ENCODE measurements at places on chromosomes 11 and 22. TPM values are rescaled to one million over a fixed set of nuclear protein-coding genes. Genes with fewer than 3 reads are reported as not detected.

DNA sequence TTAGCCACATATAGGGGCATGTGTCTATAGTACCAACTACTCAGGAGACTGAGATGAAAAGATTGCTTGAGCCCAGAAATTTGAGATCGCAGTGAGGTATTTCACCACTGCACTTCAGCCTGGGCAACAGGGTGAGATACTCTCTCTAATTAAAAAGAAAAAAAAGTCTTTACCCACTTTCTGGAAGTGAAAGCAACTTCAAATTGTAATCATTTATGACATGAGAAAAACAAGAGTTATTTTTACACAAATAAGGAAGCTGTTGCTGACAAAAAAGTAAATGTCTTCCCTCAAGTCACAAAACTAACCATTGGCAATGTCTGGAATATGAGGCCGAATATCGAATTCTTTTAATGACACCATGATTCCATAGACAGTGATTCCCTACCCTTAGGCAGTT is 71.4 kb downstream of the GLYATL1 start:
- H3K4me3 ChIP-seq, result no peak overlapping the region
- no peak overlapping the region for H3K27ac ChIP-seq
- no peaks in the 10 kb centered on the region for H3K4me1 ChIP-seq
- H3K27me3 ChIP-seq, result no peaks in the 10 kb centered on the region
- no peaks in the 10 kb centered on the region for H3K36me3 ChIP-seq

DNA sequence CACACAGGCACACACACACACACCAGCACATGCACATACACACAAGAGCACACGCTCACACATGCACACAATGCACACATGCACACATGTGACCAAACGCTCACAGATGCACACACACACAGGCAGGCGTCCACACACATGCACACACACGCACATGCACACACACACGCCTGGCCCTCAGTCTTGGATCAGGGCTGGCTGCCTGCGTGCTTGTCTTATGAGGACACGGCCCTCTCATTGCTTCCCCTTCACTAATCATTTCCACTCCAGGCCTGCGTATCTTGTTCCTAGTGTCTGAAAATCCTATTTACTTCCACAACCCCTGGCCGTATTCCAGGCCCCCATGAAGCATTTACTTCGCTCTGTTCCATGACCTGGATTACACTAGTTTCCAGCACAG is 740.5 kb downstream of the BRD1 start:
- H3K4me3 ChIP-seq, result no peak overlapping the region
- peaks cover 25% of the 10 kb centered on the region for H3K27me3 ChIP-seq
- no peak overlapping the region for H3K27ac ChIP-seq

DNA sequence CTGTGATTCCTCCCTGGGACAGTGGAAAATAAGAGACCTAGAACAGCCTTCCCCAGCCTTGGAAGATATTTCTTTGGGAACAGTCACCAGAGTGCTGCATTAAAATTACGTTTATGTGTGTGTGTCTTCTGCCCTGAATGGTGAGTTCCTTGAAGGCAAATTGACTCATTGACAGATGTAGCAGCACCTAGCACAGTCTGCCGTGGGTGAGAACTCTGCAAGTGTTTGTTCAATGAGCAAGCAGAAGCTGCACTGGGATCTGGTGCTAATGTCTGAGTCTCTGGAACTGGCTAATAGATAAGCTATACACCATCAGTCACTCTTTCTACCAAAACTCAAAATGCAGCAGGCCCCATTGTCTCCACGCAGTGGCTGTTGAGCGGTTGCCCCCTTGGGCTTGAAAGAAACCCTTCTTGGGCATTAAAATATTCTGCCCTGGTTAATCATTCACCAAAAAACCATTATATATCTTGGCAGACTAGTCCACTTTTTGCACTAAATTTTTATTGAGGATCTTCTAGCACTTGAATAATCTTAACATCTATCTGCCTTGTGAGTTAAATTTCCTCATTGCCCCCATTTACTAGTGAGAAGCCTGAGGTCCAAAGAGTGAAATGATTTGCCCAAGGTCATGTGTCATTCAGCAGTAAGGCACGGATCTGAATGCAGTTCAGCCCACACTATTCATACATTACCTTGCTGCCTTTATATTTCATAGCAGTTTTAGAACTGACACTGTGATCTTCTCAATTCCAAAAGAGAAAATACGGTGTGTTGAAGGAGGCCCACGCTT is 87.8 kb upstream of the GALNT18 start:
- no peaks in the 10 kb centered on the region for H3K27me3 ChIP-seq
- no peak for DNase-seq
- H3K36me3 ChIP-seq, result no peaks in the 10 kb centered on the region
- peaks cover 3% of the 10 kb centered on the region for H3K4me1 ChIP-seq
- no peak overlapping the region for H3K27ac ChIP-seq

DNA sequence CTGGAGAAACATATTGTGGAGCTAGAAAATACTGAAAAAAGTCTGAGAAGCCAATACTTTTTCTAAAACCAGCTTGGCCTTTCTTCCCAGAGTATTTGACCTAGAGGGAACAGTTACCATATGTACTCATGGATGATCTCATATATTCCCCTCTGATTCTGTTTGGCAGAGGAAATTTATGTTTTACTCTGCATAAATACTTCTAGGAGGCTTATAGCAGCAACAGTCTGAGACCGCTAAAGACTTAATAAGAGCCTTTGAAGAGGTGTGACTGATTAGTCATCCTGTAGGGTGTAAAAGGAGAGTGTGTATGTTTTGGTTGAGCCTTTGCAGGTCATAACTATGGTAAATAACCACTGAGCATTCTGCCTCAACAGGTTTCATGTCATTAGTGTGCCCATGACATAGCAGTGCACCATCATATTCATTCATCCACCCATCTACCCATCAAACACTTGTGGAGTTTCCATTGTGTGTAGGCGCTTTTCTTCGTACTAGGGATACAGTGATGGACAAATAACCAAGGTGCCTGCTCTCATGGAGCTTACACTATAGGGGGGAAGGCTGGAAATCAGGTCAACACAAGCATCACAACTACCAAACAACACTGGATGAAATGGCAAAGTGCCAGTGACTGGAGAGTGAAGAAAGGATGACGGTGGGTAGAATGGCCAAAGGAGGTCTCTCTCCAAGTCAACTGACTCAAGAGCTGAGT is 44.5 kb downstream of the TRAF6 start:
- no peak overlapping the region for H3K4me3 ChIP-seq
- H3K27ac ChIP-seq, result no peak overlapping the region
- no peak for DNase-seq
- no peaks in the 10 kb centered on the region for H3K4me1 ChIP-seq
- peaks cover 7% of the 10 kb centered on the region for H3K36me3 ChIP-seq
- no peaks in the 10 kb centered on the region for H3K27me3 ChIP-seq

- H3K4me3 ChIP-seq, result no peak overlapping the region
- H3K27me3 ChIP-seq, result no peaks in the 10 kb centered on the region
- no peaks in the 10 kb centered on the region for H3K36me3 ChIP-seq
- H3K27ac ChIP-seq, result no peak overlapping the region
Measured at GRCh38 chr11:27616711-27617110, 83.5 kb downstream of the BDNF start.

DNA sequence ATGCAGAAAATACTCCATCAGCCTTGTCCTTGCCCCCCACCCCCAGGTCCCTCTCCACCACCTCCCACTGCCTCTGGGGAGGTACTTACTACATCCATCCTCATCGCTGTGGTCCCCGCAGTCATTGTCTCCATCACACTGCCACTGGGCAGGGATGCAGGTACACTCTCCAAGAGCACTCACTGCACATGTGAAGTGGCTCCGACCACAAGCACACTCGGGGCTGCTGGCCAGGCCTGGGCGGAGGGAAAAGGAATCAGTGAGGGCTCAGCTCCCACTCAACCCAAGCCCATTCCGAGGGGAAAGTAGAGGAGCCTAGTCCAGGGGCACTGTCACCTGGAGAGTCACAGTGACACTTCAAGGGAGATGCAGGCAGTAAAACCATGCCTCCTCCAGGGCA is 15.7 kb downstream of the LRP4 start:
- H3K4me3 ChIP-seq, result no peak overlapping the region
- no peak for DNase-seq
- H3K27ac ChIP-seq, result no peak overlapping the region
- H3K36me3 ChIP-seq, result no peaks in the 10 kb centered on the region
- H3K4me1 ChIP-seq, result no peaks in the 10 kb centered on the region
- H3K27me3 ChIP-seq, result no peaks in the 10 kb centered on the region

- H3K4me3 ChIP-seq, result no peak overlapping the region
- H3K27ac ChIP-seq, result no peak overlapping the region
- DNase-seq, result no peak
- H3K27me3 ChIP-seq, result no peaks in the 10 kb centered on the region
Measured at GRCh38 chr11:102073253-102073652, 26.0 kb downstream of the CFAP300 start.

DNA sequence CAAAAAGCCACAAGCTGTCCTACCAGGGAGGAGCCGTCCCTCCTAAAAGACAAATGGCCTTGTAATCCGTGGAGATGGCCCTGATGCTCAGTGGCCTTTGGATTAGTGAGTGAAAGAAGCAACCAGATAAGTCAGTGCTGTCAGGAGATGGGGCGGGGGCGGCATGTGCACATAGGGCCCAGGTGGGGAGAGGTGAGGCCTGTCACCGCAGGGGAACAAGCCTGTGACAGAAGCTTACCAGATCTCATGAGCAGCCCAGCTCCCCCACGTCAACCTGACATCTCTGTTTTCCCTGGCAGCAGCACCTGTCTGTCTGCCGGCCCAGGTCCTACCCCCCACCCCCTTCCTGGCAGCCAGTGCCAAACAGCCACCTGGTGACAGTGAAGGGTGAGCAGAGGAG is 162.6 kb downstream of the BUD13 start:
- H3K27ac ChIP-seq, result no peak overlapping the region
- no peak for DNase-seq
- H3K4me3 ChIP-seq, result no peak overlapping the region
- no peaks in the 10 kb centered on the region for H3K27me3 ChIP-seq
- H3K4me1 ChIP-seq, result no peaks in the 10 kb centered on the region

DNA sequence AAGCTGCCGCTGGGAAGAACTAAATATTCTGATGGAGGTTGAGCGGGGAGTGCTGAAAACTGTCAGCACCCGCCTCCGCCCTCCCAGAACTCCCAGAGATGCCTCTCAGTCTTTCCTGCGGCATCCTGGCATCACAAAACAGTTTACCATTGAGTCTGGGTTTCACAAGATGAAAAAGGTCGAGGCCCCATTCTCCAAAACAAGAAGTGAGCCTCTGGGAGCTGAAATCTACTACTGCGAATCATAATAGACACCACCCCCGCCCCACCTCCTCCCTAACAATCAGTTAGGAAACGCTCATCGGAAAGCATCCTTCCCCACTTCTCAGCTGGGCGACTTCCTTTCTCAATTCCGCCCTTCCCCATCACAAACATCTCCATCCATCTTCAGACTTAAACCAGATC is 1.0 kb downstream of the SUN2 start:
- H3K27me3 ChIP-seq, result no peaks in the 10 kb centered on the region
- peak overlapping the region; percentile 97 for H3K27ac ChIP-seq
- no peak for DNase-seq
- peaks cover 36% of the 10 kb centered on the region for H3K36me3 ChIP-seq
- H3K4me3 ChIP-seq, result peak overlapping the region; percentile 68

DNA sequence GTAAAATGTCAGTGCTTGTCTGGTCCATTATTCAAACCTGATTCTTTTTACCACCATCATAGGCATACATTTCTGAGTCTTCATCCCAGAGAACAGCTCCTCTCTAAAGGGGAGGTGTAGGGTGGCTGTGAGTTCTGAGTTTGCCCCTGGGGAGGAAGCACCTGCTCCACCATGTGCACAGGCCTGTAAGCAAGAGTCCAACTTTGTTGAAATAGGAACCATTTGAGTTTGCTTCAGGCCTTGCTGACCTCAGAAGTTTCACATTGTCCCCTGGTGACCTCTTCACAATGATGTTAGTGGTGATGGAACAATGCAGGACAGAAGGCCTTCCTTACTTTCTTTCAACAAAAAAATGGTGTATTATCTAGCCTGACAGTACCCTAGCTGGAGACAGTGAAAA is 54.6 kb upstream of the TOP3B start:
- H3K36me3 ChIP-seq, result no peaks in the 10 kb centered on the region
- no peaks in the 10 kb centered on the region for H3K4me1 ChIP-seq
- no peak overlapping the region for H3K4me3 ChIP-seq
- no peak for DNase-seq

Gene RIMBP3C
- total RNA-seq, result 0.41 TPM

Gene CPT1A
- total RNA-seq, result 76.4 TPM

Gene SYNGR1
- total RNA-seq, result 14.0 TPM

Gene CDC45
- total RNA-seq, result 0.58 TPM

Gene BIK
- total RNA-seq, result 0.87 TPM

Gene XKR3
- total RNA-seq, result not detected

Gene MGAT3
- total RNA-seq, result 34.8 TPM

All from upper lobe of right lung (tissue), 1 donor.